IPS DF 19.7 (cell line): ENCODE measurements at places on chromosomes 7 and 10.

DNA sequence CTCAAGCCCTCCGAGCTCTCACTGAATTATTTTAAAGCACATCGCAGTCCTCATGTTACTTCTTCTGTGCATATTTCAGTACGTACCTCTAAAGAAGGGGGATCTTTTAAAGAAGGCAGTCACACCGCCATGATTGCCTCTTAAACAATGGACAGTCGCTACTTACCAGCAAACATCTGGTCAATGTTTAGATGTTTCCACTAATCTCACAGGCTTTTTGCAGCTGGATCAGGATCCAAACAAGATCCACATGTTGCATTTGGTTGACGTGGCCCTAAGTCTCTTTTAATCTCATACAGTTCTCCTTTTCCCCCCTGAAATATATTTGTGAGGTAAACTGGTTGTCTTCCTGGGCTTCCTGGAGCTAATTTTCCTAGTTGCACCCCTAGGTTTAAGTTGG lies 50.0 kb downstream of the PRF1 start:
- no peak for DNase-seq

GRCh38 chr7:48537561-48537960 lies 366.3 kb downstream of the ABCA13 start:
- DNase-seq = no peak

DNA sequence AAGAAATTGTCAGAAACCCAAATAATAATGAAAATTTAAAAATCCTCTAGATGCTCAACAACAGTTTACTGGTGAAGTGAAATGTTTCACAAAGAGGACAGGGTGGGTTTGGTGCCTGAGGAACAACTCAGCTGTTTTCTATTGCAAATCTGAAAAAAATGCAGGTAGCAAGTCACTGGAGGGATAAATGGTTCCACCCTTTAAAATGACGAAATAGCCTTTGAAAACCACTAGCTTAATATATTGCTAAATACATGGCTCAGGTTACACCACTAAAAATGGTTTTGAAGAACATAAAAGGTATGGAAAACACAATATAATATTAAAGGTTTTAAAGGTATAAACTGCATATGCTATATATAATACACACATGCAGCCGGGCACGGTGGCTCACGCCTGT lies 69.5 kb downstream of the LMBR1 start:
- no peak for DNase-seq

GRCh38 chr7:102974366-102975236 lies 61.8 kb downstream of the LRRC17 start:
- no peak for DNase-seq

GRCh38 chr7:28725911-28726310 lies 232.2 kb downstream of the TRIL start:
- no peak for DNase-seq

DNA sequence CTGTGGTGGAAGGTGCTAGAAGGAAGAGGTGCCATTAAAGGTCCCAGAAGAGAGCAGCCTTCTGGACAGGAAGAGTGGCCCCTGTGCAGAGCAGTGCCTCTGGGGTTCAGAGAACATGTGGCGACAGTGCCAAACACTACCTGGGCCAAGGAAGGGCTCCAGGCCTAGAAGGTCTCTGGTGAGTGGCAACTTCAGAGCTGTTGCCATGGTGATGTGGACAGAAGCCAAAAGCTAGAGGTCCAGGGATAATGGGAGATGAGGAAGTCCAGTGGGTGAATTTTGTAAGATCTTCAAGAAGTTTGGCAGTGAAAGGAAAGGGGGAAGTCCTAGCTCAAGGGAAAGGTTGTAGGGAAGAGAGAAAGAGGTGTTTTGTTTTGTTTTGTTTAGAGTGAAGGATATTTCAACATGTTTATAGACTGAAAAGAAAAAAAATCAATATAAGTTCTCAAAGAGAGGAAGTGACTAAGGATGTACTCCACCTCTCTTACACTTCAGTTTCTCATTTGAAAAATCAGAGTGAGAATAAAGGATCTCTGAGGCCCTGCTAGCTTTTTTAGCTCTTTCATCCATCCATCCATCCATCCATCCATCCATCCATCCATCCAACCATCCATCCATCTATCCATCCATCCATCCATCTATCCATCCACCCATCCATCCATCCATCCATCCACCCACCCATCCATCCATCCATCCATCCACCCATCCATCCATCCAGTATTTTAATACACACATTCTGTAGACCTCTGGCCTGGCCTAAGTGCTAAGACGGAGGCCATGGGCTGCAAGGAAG lies 77.1 kb upstream of the DUSP5 start:
- no peak for DNase-seq

GRCh38 chr10:91541481-91541880 lies 91.4 kb downstream of the PPP1R3C start:
- DNase-seq = no peak

GRCh38 chr7:116224492-116225098 lies 14.3 kb downstream of the TES start:
- no peak for DNase-seq

- no peak for DNase-seq
Observed at GRCh38 chr7:132210821-132211220, 365.4 kb downstream of the PLXNA4 start.

DNA sequence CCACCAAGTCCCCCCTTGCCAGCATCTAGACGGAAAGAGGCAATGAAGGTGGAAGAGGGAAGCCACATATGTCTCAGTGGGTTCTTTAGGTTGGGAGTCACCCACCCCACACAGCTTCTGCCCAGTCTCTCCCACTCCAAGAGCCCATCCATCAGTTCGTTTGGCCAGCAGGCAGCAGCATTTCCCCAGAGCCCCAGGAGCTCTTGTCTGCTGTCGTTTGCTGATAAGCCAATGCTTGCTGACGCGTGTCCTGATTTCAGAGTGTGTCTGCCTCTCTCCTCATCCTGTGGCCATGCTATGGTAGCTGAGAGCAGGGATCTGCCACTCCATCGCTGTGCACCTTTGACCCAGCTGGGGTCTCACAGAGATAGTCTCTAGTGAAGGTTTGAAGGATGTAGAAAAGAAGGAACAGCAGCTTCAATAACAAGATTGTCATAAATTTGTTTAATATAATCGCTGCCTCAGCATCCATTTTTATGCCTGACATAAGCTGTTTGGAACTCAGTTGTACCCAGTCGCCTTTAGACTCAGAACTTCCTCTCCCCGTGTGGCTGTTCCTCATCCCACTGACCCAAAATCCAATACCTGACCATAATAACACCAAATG lies 39.4 kb upstream of the GDF10 start:
- DNase-seq = no peak

DNA sequence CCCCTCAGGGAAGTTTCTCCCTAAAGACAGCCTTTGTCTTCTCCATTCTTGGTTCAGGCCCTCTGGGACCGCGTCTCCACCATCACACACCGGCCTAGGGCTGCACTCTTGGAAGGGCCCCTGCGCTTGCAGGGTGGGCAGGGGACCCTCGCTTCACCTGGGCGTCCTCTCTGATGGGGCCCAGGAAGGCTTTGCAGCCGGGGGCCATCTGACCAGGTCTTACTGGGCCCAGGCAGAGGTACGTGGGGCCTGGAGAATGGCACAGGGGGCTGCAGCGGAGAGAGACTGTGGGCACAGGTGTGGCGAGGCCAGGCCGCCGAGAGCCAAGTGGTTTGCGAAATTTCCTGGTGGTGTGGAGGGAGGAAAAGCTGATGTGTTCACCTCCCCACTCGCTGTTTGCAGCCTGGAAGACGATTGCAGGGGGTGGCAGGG lies 44.4 kb downstream of the ALOX5 start:
- no peak for DNase-seq

DNA sequence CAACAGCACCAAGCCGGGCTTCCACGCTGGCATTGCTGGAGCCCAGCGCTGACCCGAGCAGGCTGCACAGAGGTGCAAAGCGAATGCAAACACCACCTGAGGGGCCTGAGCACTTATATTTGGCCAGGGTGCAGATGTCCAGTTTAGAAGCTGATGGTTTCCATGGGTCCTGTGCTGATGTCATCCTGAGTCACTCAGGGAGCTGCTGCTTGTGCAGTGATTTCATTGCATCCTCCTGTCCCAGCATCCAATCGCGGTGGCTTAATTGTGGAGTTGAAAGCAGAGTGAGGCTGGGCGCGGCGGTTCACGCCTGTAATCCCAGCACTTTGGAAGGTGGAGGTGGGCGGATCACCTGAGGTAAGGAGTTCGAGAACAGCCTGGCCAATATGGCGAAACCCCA lies 410.2 kb upstream of the KLF6 start:
- DNase-seq = no peak
